ENCODE measurements at places on chromosomes 2 and 18. TPM values are rescaled to one million over a fixed set of nuclear protein-coding genes. Genes with fewer than 3 reads are reported as not detected.

RSAD2 gene
- total RNA-seq: 5.1 TPM

ANKRD29 gene
- total RNA-seq: 6.1 TPM

- DNase-seq: peak; percentile 64
Measured at GRCh38 chr2:189258616-189259365, 79.2 kb upstream of the COL5A2 start.

HOXD8 gene
- 17.0 TPM for total RNA-seq

GRCh38 chr2:85601771-85602475 lies 575 bp downstream of the TMEM150A start:
- no peak for DNase-seq

DNA sequence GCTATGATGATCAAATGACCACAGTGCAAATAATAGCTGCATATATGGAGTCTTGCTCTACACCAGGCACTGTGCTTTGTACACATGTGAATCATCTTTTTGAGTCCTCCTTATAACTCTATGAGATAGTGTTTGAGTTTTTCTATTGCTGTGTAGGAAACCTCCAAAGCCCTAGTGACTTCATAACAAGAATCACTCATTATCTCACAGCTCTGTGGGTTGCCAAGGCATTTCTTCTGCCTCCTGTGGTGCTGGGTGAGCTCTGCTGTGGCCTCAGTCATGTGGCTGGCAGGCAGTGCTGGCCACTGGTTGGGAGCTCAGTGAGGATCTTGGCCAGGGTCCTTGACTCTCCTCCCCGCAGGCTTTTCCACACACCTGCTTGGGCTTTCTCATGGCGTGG lies 153.4 kb downstream of the CAPN13 start:
- DNase-seq: no peak

DNA sequence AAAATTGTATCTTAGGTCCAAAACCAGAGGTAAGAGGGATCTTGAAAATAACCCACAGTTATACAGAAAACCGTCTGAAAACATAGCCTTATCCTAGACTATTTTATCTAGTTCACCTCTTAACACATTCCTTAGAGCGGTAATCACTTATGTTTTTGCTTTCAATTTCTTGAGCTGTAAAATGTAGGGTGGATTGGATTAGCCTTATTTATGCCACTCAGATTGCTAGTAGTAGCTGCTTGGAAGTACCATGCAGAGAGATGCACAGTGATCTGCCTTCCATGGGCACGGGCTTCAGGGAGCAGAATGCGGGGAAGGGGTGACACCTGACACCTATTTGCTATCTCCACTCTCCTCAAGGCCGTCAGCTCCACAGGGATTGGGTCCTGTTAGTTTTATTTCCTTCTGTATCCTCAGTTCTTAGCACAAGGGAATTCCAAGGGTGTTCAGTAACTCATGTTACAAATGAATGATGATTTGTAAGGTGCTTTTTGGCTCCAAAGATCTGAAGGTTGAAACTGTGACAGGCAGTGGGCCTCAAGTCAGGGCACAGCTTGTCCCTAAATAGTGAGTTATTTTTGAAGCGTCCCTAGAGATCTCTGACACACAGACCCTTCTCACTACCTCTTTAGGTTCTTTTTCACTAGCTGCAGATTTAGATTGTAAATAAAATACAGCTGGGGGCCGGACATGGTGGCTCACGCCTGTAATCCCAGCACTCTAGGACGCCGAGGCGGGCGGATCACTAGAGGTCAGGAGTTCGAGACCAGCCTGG lies 64.0 kb upstream of the PMAIP1 start:
- no peak for DNase-seq

GKN1 gene
- not detected for total RNA-seq

AMER3 gene
- total RNA-seq: under 0.01 TPM

CCDC141 gene
- total RNA-seq: 6.0 TPM

DNA sequence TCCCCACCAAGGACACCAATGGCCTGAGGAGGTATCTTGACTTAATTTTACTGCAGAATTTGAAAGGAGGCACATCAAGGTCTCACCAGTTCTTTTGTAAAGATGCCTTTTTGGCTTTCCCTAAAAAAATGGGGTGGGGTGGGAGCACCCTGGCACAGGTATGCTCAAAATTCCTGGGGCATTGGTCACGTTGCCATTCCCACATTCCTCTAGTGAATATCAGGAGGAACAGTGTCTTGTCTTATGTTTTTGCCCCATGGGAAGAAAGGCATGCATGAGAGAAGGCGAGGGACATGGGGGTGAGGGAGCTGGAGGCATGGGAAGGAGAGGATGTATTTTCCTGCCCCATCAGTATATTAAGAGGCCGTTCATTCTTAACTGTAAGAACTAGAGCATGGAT lies 275.3 kb downstream of the CMPK2 start:
- no peak for DNase-seq

GRCh38 chr2:111167076-111167862 lies 46.6 kb downstream of the BCL2L11 start:
- no peak for DNase-seq

- no peak for DNase-seq
Measured at GRCh38 chr18:78607784-78608183, 371.8 kb upstream of the SALL3 start.

CRYGC gene
- total RNA-seq: not detected

GRCh38 chr18:36094431-36094830 lies 27.1 kb upstream of the RPRD1A start:
- DNase-seq: no peak

Data from skin of body (tissue), 3 donors.